Stimulated activated CD4-positive, alpha-beta T cell treated with anti-CD3 and anti-CD28 coated beads, TNF-alpha, amount 100 ng/mL, for 24 hours (primary cell): ENCODE measurements at places on chromosomes 11 and 22.

GRCh38 chr11:84607975-84608836, 1018.9 kb downstream of the DLG2 start:
- no peak for DNase-seq

GRCh38 chr11:31809857-31810778, 1.0 kb downstream of the PAX6 start:
- no peak for DNase-seq

- DNase-seq: no peak
Measured at GRCh38 chr22:27912101-27912500, 7.0 kb downstream of the PITPNB start.

- no peak for DNase-seq
Measured at GRCh38 chr11:96146765-96147164, 196.2 kb downstream of the MAML2 start.

- DNase-seq: no peak
Measured at GRCh38 chr11:86582898-86583297, 89.5 kb downstream of the ME3 start.

DNA sequence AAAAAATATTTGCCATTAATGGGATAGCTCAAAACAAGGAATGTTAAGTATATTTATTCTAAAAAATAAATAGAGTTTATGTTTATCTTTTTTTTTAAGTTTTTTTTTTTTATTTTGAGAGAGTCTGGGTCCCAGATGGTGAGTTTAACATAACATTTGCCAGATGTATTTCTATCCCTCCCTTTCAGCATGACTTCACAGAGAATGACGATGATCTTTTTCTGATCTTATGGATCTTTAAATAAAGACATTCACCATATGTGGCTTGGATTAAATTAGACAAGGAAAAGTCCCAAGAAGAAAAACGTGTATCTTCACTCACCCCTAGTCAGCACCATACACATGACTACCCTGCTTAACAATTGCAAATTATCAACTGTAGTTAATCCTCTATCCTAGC, 839.8 kb upstream of the CNTN5 start:
- no peak for DNase-seq

DNA sequence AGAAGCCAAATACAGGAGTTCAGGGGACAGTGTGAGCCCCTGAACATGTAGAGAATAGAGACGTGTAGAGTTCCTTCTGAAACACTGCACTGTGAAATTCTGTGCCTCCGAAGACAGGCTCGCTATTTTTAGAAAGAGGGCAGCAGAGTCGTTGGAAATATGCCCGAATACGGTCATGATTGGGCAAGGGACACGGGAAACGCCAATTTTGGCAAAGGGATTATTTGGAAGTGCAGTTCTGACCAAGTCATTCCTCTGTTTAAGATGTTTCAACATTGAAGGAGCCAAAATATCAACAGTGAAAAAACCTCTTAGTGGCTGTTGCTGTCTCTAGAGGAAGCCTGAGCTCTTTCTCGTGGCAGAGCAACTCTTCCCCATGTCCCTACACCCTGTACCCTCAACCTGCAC, 9.5 kb upstream of the CBX6 start:
- DNase-seq: no peak

DNA sequence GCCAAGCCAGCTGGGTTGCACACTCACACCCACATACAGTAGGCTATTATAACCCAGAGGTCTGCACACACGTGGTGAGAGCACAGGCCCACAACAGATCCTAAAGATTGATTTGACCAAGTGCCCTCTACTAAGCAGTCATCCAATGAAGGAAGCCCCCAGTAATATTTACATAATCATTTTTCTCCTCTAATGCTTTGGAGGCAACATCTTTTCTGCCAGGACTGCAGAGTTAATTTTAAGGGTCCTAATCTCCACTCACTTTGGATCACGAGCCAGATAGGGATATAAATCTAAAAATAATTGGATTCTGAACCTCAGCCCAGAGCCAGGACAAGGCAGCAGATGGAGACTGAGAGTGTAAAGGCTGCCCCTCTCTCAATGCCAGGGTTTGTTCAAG, 49.1 kb upstream of the MTNR1B start:
- DNase-seq: no peak
